Activated CD4-positive, alpha-beta T cell treated with anti-CD3 and anti-CD28 coated beads for 1 hour (primary cell): ENCODE measurements at places on chromosomes 11 and 22.

DNA sequence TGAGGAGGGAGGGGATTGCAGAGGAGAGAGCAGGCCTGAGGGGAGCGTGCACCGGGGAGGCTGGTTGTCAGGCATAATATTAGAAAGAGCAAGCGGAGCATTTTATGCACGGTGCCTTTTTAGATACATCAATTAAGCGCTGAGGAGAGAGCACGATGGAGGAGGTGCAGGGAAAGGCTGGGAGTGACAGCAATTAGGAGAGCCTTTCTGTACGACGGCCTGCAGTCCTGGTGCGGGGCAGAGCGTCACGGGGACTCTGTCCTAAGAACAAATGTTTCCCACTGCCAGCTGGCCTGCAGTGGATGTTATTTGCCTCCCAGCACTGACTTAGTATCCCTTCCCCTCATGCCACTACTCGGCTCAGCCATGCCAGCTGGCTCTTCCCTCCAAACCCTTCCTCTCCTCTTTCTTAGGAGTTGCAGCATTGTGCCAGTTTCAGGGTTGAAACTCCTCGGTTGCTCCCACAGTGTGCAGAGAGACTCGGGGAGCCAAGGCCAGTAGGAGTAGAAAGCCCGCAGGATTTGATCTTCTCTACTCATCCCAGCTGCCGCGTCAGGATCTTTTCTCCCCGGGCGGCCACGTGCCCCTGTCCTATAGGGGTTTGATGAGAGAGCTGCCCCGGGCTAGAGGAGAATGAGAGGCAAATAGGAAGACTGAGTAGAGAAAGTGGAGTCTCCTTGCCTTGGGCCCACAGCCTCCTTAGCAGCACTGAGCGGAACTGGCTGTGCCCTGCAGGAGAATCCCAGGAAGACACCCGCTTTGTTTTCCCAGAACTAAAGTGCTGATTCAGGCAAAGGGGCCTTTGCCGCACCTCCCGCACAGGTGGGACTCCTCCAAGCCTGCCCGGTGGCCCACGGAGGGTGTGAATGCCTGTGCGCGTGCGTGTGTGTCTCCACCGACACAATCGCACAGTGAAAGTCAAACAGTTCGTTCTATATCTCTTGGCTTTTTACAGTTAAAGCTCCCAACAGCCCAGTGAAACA lies 875.3 kb downstream of the NTM start:
- DNase-seq: no peak

DNA sequence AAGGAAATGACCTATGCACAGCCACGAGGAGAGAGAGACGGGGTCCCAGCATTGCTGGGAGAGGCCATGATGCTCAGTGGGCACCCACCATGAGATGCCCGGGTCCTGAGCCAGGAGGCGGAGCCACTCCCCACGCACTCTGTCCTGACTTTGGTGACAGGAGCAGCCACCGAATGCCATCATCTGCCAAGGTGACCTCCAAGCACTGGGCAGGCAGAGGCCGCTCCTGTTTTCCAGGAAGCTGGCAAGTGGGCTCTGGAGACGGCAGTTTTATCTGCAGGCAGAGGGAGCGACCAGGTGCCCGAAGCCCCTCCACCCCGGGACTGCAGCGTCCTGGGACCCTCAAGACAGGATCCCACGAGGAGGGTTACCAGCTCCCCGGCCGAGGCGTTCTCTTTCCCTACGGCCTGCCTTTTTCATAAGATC lies 453.9 kb downstream of the BRD1 start:
- no peak for DNase-seq

DNA sequence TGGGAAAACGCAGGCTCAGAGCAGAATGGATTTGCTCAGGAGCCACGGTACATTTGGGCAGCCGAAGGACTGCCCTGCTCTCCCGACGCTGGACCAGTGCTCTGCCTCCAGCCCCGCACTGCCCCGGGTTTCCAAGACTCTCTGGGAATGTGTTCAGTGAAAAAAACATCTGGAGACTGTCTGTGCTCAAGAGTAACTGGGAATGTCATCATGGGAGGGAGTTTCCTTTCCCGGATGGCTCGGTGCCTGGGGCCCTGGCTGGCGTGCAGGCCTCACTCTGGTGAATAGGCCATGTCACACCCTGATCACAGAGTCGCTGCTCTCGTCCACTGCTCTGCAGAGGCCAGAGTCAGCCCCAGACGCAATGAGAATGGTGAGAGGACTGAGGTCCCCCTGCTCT lies 9.8 kb upstream of the APOL6 start:
- no peak for DNase-seq

GRCh38 chr11:7056828-7057513 lies 31.8 kb upstream of the RBMXL2 start:
- no peak for DNase-seq

DNA sequence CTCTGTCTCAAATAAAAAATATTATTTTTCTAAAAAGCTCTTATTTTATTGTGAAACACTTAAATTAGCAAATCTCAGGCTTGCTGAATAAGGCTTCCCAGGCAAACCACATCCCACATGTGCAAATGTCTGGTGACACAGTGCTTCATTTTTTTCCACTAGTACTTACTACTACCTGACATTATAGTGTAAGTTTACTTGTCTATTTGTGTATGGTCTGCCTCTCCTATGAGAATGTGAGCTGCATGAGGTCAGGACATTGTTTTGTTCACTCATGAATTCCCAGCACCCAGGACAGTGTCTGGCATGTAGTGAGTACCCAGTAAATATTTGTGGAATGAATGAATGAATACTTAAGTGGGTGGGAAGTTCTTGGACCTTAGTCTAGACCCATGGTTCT lies 103.1 kb downstream of the PTPRJ start:
- DNase-seq: no peak

DNA sequence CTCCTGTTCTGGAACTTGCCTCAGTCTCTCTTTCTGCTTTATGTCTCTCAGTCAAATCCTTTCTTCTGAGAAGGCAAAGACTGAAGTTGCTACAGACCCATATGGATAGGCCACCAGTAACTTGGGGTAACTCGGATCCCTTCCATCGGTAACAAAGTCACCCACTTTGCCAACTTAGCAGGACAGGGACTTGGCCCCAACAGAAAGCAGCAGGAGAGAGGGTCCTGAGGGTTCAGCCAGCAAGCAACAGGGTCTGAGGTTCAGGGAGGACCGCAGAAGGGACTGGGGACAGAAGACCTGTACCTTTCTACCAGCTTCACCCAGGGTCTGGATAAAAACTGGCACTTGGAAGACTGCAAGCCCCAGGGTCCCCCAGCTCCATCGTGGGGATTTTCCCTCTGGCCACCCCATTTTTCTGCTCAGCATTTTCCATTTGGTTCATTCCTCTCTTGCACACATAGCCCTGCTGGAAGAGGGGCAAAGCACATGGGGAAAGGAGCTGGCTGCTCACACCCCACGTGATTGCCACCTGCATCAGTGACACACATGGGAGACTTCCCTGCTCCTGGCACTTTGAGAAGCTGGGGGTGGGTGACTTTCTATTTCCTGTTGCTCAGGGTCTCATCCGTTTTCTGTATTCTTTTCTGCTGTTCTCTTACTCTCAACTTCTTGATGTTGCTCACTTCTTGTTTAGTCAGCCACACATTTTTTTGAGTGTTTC lies 34.6 kb upstream of the GNAZ start:
- no peak for DNase-seq

DNA sequence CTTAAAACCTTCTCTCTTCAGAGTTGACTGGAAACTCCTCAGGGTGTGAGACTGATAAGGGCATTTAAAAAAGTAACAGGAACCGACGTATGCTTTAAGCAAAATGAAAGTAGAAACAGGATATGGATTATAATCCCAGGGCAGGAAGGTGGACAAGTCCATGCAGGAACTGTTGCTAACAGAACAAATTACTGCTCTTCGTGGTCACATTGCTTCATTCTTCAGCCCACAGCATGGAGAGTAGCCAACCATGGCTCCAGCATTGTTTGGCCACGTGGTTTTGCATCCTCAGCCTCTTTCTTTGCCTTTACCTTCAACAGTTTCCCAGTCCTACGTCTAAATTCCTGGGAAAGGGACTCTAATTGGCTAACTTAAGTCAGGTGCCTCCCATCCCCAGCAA lies 563.1 kb upstream of the ISX start:
- no peak for DNase-seq

DNA sequence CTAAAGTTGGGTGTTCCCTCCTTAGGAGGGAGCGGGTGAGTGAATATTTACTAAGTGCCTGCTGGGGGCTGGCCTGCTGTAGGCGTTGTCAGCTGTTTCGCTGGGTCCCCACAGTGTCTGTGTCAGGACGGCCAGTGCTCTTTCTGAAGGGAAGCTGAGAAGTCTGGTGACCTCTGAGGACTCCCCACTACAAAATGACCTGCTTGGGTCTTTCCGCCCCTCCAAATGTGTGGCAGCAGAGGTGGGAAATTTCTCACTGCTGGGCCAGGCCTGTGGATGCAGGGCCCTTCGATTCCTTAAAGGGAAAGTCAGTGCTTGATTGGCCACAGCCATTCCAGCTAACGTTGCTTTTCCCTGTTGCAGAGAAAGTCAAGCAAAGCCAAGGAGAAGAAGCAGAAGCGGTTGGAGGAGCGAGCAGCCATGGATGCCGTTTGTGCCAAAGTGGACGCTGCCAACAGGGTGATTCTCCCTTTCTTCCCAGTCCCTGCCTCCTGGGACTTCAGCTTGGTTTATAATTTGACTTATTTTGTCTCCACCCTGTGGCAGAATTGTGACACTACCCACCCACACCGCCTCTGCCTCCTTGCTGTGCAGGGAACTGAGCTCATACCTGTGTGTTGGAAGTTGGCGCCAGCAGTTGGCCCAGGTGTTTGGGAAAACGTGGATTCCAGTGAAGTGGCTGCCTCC lies 6.8 kb downstream of the NAA40 start:
- peak; percentile 33 for DNase-seq

DNA sequence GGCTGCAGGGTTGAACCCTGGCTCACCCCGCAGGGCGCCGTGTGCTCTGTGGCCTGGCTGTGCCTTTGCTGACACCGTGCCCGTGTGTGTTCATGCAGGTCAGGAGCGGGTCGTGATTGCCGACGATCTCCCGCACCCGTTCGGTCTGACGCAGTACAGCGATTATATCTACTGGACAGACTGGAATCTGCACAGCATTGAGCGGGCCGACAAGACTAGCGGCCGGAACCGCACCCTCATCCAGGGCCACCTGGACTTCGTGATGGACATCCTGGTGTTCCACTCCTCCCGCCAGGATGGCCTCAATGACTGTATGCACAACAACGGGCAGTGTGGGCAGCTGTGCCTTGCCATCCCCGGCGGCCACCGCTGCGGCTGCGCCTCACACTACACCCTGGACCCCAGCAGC lies 47.0 kb upstream of the PPP6R3 start:
- DNase-seq: no peak

DNA sequence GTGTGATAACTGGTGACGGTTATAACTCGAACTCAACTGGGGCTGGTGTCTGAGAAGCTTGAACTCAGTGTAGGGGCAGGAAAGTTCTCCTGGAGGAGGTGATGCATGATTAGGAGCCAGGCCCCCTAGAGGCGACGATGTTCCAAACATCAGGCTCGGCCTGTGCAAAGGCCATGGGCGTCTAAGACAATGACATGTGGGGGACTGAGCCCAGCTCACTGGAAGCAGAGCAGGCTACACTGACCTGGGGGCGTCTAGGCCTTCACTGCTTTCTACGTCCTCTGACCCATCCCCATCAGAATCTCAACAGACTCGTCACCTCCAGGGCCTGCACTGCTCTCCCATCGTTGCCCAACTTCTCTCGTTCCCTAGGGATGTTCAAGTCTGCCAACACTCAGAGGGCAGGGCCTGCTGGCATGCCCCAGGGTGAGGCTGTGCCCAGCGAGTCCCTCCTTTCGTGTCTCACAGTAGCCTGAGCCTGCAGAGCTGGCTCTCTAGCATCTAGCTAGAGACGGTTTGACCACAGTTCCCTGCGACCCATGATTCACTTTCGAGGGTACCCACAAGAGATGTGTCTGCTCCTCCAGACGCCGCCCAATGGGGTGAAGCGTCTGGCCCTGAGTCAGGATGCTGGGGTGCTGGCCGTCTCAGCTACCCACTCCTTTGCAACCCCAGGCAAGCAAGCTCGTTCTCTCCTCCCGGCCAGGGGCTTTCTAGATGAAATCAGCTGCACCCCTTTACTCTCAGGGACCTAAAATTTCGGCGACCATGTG lies 1.1 kb upstream of the ATG16L2 start:
- DNase-seq: peak; percentile 43

DNA sequence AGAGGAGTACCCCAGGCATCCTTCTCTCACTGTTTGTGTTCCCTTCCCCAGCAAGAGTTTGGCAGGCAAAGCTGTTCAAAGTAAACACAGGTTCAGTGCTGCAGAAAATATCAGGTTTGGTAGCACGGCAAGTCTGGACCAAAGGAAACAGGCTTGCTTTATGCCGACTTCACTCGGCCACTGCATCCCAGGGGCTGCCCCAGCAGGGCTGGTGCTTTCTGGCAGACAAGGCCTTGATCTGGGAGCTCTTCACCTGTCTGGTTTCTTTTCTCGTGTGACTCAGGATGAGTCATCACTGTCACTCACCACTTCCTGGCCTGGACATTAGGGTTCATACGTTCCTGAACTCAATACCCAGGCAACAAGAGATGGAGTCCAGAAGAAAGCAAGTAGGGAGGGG lies 52.6 kb upstream of the NAV2 start:
- DNase-seq: no peak

DNA sequence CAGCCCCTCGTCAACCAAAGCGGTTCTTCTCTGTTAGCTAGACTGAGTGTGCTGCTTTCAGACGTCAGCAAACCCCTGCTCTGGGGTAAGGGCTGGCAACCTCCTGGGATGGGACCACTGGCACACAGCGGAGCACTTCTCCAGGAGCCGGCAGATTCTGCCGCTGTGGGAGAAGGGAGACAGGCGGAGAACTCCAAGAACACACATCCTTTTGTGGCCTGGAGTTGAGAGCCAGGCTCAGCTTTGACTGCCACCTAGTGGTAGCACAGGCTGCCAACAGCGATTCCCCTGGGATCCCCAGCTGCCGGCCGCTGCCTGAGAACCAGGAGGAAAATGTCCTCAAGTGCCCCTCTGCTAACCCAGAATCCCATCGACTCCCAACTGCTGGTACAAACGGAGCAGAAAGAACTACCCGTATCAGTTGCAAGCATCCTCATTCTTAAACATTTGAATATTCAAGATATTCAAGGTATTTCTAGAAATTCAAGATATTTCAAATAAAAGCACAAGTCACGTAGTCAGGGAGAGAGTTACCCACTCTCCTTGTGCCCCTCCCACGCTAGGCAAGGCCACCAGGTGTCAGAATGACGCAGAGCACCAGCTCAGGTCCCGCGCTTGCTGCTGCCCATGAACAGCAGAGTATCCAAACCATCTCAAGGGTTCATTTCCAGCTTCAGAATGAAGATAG lies 4.9 kb downstream of the LTO1 start:
- peak; percentile 29 for DNase-seq

- DNase-seq: no peak
These were observed 2.4 kb downstream of the FADS1 start for GRCh38 chr11:61814247-61814957.

DNA sequence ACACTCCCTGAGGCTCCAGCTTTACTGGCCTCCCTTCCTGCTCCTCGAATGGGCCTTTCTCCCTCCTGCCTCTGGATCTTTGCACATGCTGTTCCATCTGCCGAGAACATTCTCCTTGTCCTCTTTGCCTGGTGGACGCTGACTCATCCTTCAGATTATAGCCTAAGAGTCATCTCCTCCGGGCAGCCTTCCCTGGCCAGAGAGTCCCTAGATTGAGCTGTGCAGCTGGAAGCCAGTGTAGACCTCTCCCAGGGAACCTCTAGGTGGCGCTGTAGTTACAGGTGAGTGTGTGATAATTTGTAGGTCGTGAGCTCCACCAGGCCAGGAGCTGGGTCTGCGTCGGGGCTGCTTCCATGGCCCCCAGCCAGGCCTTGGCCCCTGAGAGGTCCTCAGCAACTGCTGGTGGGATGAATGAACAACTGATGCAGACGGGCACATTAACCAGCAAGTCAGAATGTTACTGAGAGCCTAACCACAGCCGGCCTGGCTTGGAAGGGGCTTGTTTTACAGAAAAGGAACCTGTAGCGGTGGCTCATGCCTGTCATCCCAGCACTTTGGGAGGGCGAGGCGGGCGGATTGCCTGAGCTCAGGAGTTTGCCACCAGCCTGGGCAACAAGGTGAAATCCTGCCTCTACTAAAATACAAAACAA lies 8.7 kb downstream of the PNPLA5 start:
- no peak for DNase-seq
